CD4-positive, alpha-beta T cell treated with Interleukin-17A for 1 hour (primary cell): ENCODE measurements at places on chromosomes 16 and 17.

DNA sequence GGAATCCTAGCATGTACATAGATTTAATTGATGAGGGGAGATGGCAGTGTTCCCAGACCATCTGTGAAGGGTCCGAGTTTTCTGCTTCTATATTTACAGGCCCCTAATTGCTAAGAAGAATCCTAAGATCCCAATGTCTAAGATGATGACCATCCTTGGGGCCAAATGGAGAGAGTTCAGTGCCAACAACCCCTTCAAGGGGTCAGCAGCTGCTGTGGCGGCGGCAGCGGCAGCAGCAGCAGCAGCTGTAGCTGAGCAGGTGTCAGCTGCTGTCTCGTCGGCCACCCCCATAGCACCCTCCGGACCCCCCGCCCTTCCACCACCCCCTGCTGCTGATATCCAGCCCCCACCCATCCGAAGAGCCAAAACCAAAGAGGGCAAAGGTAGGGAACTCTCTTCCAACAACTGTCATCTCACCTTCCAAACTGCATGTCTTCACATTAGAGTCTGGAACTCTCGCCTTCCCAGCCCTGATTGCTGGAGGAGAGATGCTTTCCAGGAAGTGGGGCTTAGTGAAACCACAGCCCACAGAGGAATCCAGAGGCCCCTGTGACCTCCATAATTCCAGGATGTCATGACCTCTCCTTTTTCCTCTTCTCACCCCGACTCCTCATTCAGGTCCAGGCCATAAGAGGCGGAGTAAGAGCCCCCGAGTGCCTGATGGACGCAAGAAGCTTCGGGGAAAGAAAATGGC, 4.7 kb downstream of the CHD3 start:
- DNase-seq, result no peak

DNA sequence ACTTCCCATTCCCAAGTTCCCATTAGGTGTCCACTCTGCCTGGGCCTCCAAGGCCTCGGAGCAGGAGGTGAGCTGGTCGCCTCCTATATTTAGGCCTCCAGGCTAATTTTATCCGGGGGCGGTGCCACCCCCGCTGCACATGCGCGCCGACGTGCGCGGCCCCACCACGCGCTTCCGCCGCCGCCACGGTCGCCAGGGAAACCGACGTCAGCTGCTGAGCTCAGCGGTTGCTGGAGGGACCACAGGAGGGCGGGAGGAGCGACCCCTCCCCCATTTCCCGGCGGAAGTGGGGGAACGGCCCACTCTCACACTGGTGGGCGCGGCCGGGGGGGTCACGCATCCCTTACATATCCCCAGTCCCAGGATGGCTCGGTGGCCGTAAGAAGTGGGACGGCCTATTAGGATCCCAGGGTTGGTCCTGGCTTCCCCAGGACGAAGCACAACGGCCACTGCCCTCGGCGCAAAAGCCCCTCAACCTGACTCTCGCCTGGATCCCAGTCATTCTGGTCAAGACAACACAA, 1.0 kb downstream of the PER1 start:
- DNase-seq, result peak; percentile 93

GRCh38 chr16:86925067-86925791, 346.9 kb downstream of the FOXL1 start:
- DNase-seq, result no peak

- DNase-seq, result no peak
These were observed 904 bp downstream of the MAP2K3 start for GRCh38 chr17:21285164-21286065.

DNA sequence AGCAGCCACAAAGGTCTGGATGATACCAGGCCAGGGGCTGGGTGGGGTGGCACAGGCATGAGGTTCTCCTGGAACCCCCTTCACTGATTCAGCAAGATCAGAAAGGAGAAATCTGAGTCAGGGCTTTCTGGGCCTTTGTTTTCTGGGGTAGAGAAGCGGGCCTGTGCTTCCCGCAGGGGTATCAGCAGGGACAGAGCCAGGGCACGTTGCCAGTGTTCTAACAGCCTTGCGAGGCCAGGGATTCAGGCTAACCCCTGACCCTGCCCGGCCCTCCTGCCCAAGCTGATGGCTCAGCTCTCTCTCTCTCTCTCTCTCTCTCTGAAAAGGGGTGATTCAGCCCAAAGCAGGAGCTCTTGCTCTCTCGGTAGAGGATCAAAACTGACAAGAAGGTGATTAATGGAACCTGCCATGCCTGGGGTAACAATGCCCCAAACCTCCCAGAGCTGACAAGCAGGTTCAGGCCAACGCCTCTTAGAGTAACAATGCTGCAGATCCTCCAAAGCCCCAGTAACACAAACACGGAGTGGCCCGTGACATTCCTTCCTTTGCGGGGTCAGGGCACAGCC, 2.0 kb upstream of the KRT13 start:
- no peak for DNase-seq

GRCh38 chr17:31256936-31257335, 40.1 kb downstream of the OMG start:
- no peak for DNase-seq

- DNase-seq, result no peak
These were observed 13.1 kb upstream of the LPCAT2 start for GRCh38 chr16:55495616-55496289.

DNA sequence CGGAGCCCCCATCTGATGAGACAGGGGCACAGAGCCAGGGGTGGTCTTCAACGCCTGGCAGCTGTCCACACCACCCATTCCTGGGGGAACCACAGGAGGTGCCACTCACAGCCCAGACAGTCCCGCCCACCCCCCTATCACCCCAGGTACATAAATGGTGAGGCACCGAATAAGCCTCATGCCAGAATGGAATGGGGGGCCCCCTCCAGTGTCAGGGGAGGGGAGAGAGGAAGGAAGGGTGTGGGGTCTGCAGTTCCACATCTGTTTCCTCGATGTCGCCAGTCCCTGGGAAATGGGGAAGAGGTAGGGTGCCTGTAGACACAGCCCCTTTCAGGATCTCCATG, 1.7 kb downstream of the TMC6 start:
- DNase-seq, result no peak

GRCh38 chr16:61721544-61721943, 314.7 kb downstream of the CDH8 start:
- DNase-seq, result no peak

GRCh38 chr17:69810326-69810965, 264.6 kb upstream of the KCNJ16 start:
- DNase-seq, result no peak

GRCh38 chr17:28885363-28885762, 12.2 kb downstream of the FLOT2 start:
- no peak for DNase-seq

GRCh38 chr17:75707079-75707571, 14.1 kb upstream of the ITGB4 start:
- no peak for DNase-seq

GRCh38 chr16:9042533-9042932, 48.9 kb upstream of the HAPSTR1 start:
- no peak for DNase-seq

DNA sequence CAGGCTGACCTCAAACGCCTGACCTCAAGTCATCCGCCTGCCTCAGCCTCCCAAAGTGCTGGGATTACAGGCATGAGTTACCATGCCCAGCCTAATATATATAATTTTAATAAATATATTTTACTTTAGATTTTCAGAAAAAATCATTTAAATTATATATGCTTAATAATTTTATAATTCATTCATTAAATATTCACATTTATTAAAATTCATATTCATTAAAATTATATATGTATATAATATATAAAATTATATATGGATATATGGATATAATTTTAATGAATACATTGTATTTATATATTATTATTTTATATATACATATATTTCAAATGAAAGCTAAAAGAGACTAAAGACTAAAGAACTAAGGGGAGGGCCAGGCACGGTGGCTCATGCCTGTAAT, 29.4 kb downstream of the COPRS start:
- no peak for DNase-seq

- no peak for DNase-seq
These were observed 24.8 kb upstream of the CACNA1H start for GRCh38 chr16:1127971-1128715.

GRCh38 chr17:2259769-2260536, 43.6 kb downstream of the SMG6 start:
- DNase-seq, result peak; percentile 74

GRCh38 chr16:66346221-66346620, 20.3 kb upstream of the CDH5 start:
- no peak for DNase-seq

DNA sequence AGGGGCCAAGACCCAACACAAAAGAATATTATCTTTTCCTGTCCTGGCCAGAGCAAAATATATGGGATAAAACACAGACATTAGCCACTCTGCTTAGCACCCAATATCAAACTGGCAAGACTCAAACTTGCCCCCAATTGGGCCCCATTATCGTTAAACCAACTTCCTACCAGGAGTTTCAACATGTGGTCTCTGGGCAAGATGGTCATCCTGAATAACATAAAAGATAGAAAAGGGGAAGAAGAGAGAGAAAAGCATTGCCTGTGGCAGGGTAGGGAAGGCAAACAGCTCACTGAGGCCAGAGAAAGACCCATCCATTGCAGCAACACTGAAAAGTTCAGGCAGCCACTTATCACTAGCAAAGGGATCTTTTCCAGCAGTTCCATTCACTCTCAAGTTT, 502.1 kb downstream of the KIF2B start:
- DNase-seq, result no peak

DNA sequence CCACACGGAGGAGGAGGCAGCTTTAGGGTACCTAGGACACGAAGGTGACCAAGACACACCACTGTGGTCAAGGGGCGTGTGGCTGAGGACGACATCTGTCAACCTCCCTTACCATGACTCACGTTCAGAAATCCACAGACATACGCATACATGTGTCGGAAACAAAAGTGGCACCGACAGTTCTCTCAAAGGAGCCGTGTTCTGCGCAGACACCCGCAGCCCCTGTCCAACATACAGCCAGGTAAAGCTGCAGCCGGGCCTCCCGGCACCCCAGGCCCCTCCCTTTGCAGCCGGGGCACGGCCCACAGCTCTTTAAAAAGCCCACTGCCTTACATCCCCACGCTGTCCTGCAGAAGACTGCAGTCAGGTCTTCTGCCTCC, 40.5 kb upstream of the KLHDC4 start:
- DNase-seq, result no peak

- no peak for DNase-seq
These were observed 1.7 kb downstream of the CAPNS2 start for GRCh38 chr16:55568207-55568606.

GRCh38 chr17:18257982-18258355, 569 bp downstream of the FLII start:
- DNase-seq, result peak; percentile 46

- DNase-seq, result no peak
These were observed 10.6 kb upstream of the CDH8 start for GRCh38 chr16:62046801-62047200.

DNA sequence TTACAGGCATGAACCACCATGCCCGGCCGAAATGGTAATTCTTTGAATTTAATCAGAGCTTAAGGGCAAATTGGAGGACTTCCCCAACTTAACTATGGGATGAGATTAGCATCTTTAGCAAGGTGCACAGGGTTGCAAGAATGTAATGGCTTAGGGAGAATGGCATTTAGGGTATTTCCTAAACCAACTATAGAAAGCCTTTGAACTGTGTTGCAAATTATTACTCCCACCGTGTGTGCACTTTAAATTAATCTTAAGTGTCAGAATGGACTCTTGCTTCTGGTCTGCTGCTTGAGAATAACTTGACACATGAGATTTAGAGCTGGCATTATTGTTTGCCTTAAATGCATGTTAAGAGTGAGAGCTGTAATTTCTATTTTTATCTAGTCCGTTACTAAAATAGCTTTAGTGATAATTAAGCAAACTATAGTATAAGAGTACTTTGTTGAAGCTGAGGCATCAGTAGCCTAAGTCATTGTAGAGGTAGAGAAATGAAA, 59.8 kb downstream of the TUBD1 start:
- peak; percentile 37 for DNase-seq

GRCh38 chr17:2089021-2089422, 34.1 kb downstream of the HIC1 start:
- no peak for DNase-seq

GRCh38 chr17:82889496-82890338, 49.9 kb upstream of the ZNF750 start:
- no peak for DNase-seq

GRCh38 chr16:22659933-22660332, 149.2 kb downstream of the NPIPB5 start:
- DNase-seq, result no peak

- DNase-seq, result no peak
These were observed 17.2 kb downstream of the ORC6 start for GRCh38 chr16:46706642-46707041.

DNA sequence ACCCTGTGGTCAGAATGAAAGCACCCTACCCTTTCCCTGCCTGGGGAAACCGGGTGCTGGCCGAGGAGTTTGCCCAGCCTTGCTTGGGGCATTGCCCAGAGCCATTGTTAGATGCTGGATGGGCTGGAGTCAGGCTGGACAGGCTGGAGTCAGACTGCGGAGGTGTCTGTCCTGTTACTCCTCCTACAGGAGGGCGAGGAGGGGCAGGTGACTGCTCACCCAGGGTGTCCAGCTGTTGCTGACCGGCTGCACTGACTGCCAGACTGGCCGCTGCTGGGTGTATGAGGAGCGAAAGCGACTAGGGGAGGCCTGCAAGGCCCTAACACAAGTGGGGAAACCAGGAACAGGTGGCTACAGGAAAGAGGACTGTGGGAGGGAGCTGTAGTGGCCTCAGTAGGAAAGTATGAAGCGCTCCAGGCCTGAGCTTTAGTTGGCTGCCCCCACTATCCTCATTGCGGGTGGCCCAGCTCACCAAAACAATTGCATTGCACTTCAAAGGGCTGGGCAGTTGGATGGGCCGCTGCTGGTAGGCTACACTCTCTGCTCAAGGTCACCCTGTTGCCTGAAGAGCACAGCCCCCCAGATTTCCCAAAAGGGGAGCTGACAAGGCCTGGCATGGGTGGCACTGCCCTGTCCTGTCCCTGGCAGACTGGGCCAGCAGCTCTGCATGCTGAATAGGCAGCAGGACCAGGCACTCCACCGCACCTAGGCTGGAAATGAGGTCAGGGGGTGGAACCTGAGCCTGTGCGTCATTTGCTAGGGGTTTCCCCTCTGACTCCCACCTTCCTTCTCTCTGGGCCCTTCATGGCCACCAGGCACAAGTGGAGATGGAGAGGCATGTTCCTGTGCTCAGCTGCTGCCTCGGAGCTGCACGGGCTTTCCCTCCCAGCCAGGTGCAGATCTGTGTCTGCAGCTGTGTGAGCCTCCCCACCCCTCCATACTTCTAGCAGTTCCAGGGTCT, 18.4 kb downstream of the LDHD start:
- DNase-seq, result peak; percentile 79

GRCh38 chr16:82329504-82330192, 159.6 kb upstream of the MPHOSPH6 start:
- no peak for DNase-seq
